Renal pelvis (tissue), 12 donors: ENCODE measurements at places on chromosomes 13 and 19. TPM values are rescaled to one million over a fixed set of nuclear protein-coding genes. Genes with fewer than 3 reads are reported as not detected.

CLEC17A gene
- polyA plus RNA-seq, result not detected

ANKRD24 gene
- polyA plus RNA-seq, result 2.4 TPM

MBOAT7 gene
- 84.2 TPM for polyA plus RNA-seq

CLEC11A gene
- polyA plus RNA-seq, result 40.3 TPM

ZNF90 gene
- polyA plus RNA-seq, result 11.2 TPM

SLC6A16 gene
- 5.7 TPM for polyA plus RNA-seq

SRRM5 gene
- 1.8 TPM for polyA plus RNA-seq

C3 gene
- 20.1 TPM for polyA plus RNA-seq

CIRBP gene
- polyA plus RNA-seq, result 799 TPM

TYROBP gene
- polyA plus RNA-seq, result 9.5 TPM

PRPF31 gene
- 83.6 TPM for polyA plus RNA-seq

DNA sequence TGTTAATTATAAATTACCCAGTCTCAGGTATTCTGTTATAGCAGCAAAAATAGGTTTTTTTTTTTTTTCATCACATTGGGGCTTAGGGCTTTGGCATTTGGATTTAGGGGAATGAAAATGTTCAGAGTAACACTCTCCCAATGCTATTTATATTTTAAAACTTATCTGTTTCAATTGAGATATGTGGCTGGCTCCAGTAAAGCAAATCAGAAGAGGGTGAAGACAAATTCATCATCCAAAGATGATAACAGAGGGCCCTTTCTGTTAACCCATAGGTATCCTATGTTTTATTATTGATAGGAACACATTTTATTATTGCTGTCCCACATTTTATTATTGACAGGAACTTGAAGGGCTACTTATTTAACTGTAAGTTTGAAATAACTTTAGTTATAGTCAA lies 20.5 kb upstream of the TNFRSF19 start:
- no peak for DNase-seq

DNA sequence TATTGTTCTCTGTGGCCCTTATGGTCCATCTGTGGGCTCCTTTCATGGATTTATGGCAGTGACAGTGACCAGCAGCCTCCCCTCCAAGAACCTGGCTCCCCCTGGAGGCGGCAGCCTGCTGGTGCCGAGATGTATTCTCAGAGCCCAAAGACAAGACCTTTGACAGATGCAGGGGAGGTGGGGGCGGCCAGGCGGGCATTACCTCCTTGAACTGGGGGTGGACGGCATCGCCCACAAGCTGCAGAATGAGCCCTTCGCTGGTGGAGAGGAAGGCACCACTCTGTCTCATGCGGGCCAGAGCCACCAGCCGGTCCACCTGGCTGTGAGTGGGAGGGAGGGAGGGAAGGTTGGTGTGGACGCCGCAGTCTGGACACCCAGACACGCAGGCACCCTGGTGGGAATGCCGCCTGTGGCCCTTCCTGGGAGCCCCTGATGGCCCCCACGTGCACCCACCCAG lies 6.6 kb downstream of the ISOC2 start:
- no peak for DNase-seq

GRCh38 chr13:93378184-93378583 lies 151.6 kb downstream of the GPC6 start:
- DNase-seq, result no peak

DNA sequence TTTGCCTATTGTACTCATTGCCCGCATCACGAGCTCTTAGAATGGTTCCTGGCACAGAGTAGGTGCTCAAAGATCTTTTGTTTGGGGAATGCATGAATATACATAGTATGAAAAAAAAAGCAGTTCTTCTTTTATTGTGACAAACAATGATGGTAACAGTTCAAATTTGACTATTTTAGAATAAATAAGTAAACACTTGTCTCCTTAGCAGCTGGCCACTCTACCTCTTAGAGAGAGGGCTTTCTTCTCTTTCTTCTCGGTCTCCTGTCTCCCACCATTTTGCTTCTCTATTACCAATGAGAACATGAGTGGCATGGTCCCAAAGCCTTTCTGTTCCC lies 639 bp upstream of the SLAIN1 start:
- DNase-seq, result no peak

- peak; percentile 89 for DNase-seq
Measured at GRCh38 chr19:18542941-18543813, at the start of gene FKBP8. FKBP8 (minus strand) TSS chr19:18543573; CDS start chr19:18541970, 1,603 bp downstream.

DNA sequence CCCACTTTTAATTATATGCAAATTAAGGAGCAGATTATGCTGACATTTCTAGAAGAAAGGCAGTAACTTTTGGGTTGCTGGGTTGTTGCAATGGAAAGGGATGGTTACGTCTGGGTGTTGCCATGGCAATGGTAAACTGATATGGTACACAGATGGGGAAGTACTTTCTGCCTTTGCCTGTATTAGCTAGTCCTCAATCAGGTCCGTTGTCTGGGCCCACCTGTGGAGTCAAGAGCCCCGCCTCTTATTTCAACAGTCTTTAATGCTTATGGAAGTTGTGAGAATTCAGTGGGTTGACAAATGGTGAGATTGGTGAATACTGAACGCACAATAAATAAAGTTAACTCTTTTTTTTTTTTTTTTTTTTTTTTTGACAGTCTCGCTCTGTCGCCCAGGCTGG lies 30.6 kb upstream of the DPP9 start:
- peak; percentile 31 for DNase-seq

DNA sequence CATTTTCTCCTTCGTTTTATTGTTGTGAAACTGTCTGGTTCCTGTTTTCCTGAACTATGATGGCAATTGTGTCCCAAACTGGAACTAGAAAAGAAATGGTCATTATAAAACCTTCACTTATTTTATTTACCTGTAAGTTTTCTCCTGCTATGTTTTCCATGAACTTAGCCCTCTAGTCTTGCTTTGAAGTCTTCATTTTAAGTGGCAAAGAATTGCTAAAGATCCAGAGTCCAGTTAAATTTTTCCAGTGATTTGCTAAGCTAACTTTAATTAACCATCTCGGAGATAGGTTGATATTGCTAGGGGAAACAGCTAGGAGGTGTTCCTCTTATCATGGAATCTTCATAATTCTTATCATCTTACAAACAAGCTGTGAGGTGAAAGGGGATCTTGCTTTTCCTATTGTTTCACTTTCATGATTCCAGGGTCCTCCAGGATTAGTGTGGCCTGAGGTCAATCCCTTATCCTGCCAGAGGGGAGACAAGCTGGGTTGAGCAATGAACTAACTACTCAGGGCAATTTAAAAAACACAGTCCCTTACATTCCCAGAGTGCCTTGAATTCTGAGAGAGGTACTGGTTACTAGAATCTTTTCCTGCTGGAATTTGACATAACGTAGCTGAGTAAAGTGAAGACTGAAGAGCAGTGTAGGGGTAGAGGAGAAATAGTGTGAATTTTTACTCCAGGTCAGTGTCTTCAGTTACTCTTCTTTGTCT lies 112.5 kb downstream of the ESD start:
- DNase-seq, result no peak

DNA sequence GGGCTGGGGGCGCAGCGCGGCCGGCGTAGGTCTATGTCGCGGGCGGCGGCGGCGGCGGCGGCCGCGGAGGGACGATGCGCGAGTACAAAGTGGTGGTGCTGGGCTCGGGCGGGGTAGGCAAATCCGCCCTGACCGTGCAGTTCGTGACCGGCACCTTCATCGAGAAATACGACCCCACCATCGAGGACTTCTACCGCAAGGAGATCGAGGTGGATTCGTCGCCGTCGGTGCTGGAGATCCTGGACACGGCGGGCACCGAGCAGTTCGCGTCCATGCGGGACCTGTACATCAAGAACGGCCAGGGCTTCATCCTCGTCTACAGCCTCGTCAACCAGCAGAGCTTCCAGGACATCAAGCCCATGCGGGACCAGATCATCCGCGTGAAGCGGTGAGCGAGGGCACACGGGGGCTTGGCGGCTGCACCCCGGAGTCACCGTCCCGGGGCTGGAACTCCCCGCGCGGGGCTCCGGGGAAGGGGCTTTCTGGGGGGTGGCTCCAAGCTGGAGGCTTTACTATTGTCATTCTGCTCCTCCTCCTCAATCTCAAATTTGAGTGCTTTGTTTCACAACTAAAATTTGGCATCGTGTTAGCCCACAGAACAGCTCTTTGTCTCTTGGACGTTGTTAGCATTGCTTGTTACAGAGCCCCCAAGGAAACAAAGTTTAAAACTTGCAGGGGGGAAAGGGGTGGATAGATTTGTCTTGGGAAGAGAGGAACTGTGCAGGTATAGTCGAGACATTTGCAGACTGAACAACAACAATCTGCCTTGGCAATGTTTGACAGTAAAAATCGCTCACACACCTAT lies 630 bp downstream of the RAP2A start:
- DNase-seq, result peak; percentile 36

DNA sequence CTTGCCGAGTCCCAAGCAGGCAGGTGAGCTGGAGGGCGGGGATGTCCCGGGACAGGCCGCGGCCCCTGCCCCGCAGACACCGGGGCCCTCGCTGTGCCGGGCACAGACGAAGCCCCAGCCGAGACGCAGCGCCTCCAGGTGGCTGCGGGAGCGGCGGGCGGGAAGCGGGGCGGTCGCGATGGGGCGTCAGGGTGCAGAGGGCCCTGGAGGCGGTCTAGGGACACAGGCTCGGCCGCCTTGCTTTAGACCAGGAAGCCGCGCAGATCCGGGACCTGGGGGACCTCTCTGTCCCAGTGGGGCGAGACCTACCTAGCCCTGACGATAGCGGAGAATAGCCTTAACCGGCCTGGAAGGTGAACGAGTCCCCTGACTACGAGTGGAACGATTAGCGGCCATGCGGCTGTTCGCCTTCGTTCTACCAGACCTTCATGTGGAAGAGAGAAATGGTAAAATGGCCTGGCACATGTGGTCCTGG lies 4.2 kb upstream of the ZNF564 start:
- no peak for DNase-seq

DNA sequence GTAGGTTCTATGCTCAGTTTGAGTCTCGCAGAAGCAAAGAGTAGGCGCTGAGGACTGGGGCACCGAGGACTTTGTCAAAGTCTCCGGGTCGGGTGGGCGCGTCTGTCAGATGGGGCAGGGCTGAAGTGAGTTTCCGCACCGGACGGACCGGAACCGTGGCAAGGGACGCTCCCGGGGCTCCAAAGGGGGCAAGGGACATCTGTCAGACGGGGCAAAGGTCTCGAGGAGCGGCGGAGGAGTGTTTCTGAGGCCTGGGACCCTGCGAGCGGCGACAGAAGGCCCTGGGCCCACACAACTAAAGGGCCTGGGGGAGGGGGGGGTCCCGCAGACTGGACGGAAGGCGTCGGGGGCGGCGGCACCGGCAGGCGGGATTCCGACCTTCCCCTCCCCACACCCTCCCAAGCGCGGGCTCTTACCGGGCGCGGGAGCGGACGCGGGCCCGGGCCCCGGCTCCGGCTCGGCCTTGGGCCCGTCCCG lies 13.3 kb upstream of the AKAP8L start:
- no peak for DNase-seq

DNA sequence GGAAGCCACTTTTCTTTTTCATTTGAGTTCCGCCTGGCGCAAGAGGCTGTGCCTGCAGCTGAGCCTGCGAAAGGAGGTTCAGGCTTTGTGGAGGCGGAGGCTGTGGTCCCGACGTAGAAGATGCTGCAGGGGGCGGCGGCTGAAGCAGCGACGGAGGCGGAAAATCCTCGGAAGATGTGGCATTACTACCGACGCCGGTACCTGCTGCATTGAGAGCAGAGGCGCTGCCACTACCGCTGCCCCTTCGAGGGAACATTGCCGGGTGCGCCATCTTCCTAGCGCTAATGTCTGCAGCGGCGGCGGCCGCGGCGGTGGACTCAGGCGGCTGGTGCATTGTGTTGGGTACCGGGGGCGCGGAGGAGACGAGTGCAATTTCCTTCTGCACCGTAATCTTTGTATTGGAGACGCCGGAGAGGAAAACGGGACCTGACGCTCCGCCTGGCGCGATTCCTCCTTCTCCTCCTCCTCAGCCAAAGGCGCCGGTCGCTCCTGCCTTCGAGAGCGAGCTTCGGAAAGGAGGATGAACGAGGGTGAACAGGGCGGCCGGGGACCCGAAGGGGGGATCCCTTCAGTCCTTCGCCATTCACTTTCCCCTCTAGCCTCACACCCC lies at the start of gene TSC22D1:
TSC22D1 (minus strand) TSS at position 590 of the 610 bp plus-strand sequence; CDS start at position 334, 256 bp downstream.
- DNase-seq, result peak; percentile 28

- no peak for DNase-seq
Measured at GRCh38 chr19:2425622-2426581, 1.5 kb downstream of the TIMM13 start.

DNA sequence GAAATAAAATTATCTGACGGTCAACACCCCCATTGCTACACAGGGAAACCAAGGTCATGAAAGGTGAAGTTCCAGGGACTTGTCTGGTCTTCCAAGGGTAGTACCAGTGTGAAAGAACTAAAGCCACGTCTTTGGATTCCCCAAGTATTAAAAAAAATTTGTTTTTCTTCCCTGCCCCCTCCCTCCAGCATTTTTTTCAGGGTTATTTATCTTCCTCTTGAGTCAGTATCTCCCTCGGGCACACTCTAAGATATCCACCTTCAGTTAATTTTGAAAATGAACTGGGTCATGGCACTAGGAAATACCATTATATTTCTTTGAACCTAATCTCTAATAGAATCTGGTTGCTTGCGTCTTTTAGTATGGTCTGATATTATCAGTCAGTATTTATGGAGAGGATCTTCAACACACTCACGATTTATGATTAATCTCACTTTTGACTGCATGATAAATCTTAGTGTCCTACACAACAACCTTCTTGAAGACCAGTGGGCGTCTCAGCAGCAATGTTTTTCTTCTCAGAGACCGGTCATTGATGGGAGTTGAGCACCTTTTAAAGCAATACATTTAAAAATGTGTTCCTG lies 9.1 kb downstream of the ATP8A2 start:
- no peak for DNase-seq

DNA sequence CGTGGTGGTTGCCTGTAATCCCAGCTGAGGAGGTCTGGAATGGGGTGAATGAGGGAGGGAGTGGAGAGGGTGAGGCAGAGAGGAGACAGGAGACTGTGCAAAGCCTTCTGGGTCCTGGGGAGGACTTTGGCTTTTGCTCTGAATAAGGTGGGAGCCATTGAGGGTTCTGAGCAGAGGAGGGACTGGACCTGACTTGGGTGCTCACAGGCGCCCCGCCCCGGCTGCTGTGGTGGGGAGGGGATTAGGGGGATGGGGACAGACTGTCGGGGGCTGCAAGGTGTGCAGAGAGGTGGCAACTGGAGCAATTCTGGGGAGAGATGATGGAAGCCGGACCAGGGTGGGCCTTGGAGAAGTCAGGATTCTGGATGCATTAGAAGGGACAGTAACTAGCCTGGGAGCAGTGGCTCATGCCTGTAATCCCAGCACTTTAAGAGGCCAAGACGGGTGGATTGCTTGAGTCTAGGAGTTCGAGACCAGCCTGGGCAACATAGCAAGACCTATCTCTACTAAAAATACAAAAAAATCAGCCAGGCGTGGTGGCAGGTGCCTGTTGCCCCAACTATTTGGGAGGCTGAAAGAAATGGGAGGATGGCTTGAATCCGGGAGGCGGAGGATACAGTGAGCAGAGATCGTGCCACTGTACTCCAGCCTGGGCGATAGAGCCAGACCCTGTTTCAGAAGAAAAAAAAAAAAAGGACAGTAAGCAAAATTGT lies 16.1 kb upstream of the NANOS3 start:
- no peak for DNase-seq

GRCh38 chr13:60707878-60708277 lies 310.9 kb downstream of the TDRD3 start:
- no peak for DNase-seq
